ENCODE measurements at places on chromosomes 1 and 21.

DNA sequence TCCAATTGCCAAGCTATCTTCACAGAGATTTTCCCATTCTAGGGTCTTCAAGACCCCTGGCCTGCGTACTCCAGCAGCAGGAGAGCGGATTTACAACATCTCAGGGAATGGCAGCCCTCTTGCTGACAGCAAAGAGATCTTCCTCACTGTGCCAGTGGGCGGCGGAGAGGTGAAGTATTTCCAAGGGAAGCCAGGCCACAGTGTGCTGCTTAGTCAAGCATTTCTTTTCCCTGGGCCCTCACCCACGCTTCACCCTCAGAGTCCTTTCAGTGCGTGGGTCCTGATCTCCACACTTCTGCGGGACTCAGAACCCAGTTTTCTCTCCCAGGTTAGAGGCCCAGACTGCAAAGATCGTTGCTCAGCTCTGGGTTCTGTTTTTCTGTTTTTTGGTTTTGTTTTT, 13.1 kb downstream of the CDCA8 start:
- DNase-seq, result no peak

- no peak for DNase-seq
Observed at GRCh38 chr1:107309962-107310361, 169.1 kb downstream of the NTNG1 start.

- no peak for DNase-seq
Observed at GRCh38 chr1:44557778-44558177, 116.5 kb downstream of the TMEM53 start.

DNA sequence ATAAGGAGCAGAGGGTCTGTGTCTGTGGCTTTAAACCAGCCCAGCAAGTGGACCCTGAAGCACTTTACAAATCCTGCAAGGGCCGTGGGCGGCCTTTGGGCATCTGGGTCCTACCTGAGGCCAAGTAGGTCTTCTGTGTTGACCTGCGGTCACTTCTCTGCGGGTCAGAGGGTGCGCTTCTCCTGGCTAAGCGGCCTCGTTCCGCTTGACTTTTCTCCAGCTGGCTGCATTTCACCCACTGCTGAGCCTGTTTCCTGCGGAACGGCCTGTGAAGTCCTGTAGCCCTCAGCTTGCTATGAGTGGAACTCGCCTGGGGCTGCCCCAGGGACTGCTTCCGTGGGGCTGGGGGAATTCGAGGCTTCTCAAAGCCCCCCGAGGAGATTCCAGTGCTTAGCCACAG, 43.3 kb downstream of the SLC37A1 start:
- no peak for DNase-seq

GRCh38 chr1:247740721-247741120, 2.3 kb downstream of the OR14K1 start:
- no peak for DNase-seq

- no peak for DNase-seq
Observed at GRCh38 chr1:163063610-163064009, 5.6 kb upstream of the RGS4 start.

GRCh38 chr1:212606395-212607205, 2.0 kb upstream of the ATF3 start:
- no peak for DNase-seq

GRCh38 chr1:32100359-32100758, 7.5 kb upstream of the KPNA6 start:
- DNase-seq, result no peak

GRCh38 chr1:230548357-230548756, 93.9 kb upstream of the COG2 start:
- DNase-seq, result no peak

DNA sequence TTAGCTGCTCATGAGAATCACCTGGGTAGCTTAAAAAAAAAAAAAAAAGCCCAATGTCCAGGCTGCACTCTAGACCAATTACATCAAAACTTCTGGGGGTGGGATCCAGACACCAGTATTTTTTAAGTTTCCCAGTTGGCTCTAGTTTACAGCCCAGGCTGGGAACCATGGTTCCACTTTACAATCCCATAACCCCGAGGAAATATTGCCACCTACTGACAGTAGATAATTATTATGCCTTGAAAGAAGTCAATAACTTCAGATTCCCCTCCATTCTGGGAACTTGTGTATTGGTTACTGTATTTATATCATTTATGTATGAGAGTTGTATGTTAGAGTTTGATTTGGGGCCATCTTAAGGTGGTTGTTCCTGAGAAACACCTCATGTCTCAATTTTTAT, 100.2 kb downstream of the SPATA46 start:
- DNase-seq, result peak; percentile 22
